GM23338 (cell line): ENCODE measurements at places on chromosomes 12 and 14.

DNA sequence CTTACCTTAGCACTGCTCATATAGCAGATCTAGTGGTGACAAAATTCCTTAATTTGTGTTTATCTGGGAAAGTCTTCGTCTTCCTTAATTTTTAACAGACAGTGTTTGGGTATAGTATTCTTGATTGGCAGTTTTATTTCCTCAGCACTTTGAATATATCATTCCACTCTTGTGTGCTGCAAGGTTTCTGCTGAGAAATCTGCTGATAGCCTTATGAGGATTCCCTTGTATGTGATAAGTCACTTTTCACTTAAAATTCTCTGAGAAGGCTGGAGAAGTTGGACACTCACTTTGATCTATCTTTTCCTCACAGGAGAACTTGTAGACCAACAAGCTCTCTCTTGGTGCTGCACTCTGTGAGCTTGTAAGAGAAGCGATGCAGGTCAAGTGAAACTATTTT lies 306.1 kb upstream of the RTL1 start:
- no peak for DNase-seq

GRCh38 chr12:105659355-105660075 lies 329.0 kb downstream of the C12orf75 start:
- DNase-seq: no peak

GRCh38 chr12:15563663-15564062 lies 225.5 kb downstream of the EPS8 start:
- no peak for DNase-seq

- DNase-seq: peak; percentile 62
Measured at GRCh38 chr12:46858368-46858767, 32.6 kb upstream of the SLC38A4 start.

DNA sequence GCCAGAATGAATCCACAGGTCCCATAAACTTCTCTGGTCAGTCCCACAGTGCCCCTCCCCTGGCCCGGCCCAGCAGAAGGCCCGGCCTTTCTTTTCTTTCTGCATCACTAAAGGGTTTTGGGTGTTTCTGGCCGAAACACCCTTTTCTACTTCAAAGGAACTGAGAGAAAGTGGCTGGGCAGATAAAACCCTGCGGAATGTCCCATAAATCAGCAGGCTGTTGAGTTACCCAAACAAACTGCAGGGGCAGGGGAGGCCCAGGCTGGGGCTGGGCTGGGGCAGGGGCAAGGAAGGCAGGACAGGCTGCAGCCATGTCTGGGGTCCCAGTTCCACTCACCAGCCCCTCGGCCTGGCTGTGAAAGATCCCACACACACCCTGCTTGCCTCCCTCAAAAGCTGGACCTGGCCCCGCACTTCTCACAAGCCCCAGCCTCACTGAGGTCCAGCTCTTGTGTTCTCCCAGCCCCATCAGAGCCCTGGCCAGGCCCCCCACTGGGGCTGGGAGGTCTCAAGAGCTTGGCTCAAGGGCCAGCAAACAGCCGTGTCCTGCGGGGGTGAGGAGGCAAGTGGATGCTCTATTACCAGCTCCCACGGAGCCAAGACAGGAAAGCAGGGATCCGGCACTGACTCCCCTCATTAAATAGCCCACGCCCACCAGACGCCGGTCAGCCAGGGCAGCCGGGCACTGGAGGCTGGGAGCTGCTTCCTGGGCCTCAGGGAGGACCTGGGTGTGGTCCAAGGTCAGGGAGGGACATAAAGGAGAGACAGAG lies 41.9 kb downstream of the CCNK start:
- DNase-seq: no peak

DNA sequence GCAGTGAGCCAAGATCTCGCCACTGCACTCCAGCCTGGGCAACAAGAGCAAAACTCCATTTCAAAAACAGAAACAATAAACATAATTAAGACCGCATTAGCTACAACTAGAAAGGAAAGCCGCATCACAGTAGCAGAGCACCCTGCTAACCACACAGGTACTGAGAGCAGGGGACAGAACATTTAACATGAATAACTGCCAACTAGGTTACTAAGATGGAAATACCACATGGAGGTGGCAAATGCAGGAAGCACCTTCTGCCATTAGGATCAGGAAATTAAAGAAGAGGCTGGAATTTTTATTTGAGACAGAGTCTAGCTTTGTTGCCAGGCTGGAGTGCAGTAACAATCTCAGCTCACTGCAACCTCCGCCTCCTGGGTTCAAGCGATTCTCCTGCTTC lies 41.9 kb downstream of the CDC42BPB start:
- no peak for DNase-seq

GRCh38 chr14:104601786-104602185 lies 2.8 kb downstream of the TMEM179 start:
- no peak for DNase-seq

- peak; percentile 74 for DNase-seq
Measured at GRCh38 chr14:25833341-25834126, 764.3 kb downstream of the NOVA1 start.

DNA sequence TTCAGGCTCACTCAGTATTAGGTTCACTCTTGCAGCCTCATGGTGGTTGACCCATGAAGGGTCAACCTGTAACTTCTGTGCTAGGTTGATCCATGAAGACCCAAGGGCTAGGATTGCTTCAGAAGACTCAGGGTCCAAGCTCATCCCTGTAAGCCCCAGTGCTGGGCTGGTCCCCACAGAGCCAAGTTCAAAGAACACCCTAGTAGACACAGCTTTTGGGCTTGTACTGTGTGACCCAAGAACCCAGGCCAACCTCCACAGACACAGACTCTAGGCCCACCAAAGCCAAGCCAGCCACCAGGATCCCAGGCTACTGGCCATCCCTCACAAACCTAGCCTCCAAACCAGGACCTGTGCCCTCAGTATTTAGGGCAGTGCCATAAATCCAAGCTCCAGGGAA lies 1020.6 kb downstream of the SLC16A7 start:
- no peak for DNase-seq

GRCh38 chr12:48542300-48542928 lies 17.0 kb downstream of the OR8S1 start:
- peak; percentile 75 for DNase-seq

DNA sequence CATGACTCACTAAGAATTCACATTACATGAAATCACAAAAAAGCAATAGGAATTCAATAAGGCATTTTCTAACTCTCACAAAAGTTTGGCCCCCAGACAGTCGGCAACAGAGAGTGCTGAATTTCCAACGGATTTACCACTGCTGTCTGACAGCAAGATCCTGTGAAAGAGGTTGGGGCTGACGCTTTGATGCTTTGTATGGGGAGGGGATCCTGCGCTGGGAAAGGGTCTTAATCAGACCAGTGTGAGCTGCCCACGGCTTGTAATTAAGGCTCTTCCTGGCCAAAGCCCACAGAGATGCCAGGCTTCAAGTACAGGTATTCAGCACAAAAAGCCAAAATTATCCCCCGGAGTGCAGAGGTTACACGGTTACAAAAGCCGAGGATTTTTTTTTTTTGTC lies 66.8 kb upstream of the TMCC3 start:
- peak; percentile 11 for DNase-seq

DNA sequence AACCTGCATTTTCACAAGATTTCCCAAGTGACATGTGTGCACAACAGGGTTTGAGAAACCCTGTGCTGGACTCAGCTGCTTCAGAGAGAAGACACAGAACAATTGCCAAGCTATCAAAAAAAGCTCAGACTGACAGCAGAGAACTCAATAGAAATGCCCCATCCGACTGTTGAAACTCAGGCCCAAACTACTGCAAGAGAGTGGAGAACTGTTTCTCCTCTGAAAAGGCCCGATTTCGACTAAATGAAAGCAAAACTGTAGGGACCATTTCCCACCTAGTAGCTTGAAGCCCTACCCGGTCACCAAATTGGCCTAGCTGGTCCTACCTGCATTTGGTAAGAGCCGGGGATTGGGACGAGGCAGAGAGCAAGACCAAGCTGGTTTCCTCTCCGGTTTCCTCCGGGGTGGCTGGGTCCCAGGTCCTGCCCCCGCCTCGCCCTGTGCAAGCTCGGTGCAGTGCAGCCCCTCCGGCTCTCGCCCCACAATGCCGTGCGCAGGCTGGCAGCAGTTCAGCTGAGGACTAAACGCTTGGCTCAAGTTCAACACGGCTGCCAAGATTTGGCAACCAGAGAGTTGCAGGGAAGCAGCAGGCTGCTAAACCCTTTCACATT lies 1180.6 kb downstream of the VRK1 start:
- no peak for DNase-seq

GRCh38 chr14:64438181-64438841 lies 27.0 kb upstream of the AKAP5 start:
- DNase-seq: no peak

GRCh38 chr12:18345021-18345735 lies 83.9 kb downstream of the PIK3C2G start:
- DNase-seq: no peak

DNA sequence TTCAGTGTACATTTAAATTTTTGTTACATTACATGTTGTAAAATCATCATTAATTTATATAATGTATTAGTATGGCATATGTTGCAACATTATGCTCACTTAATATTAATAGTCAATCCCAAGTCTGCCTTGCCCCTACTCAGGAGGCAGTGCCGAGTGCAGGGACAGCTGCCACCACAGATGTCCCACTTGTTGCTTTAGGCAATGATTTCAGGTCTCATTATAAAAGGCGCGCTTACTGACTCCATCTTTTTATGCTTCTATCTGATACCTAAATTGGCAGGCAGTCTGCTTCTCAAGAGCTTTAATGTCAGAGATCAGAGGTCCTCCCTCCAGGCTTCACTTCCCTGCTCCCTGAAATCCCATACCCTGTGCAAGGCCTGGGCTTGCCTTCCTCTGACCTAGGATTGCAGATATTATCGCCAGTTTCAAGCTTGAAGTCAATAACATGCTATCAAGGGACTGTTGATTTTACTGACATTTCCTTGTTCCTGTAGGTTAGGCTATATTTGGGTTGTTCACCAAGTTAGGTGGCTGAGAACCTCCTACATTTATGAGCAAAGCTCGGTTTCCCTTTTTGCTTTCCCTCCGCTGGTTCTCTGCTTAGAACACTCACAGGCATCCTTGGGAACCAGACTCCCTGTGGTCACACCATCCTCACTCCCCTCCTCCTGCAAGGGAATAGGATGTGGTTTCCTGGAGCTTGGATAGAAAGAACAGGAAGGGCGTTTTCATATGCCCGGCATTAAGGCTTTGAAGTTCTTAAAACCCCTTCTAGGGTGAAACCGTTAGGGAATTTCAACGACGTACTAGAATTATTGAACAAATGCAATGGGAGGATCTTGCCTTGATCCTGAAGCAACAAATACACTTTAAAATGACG lies 208.4 kb upstream of the FKBP4 start:
- peak; percentile 44 for DNase-seq

- DNase-seq: no peak
Measured at GRCh38 chr14:35351897-35352273, 52.7 kb downstream of the NFKBIA start.

- DNase-seq: no peak
Measured at GRCh38 chr12:106976668-106977067, 10.3 kb downstream of the MTERF2 start.

DNA sequence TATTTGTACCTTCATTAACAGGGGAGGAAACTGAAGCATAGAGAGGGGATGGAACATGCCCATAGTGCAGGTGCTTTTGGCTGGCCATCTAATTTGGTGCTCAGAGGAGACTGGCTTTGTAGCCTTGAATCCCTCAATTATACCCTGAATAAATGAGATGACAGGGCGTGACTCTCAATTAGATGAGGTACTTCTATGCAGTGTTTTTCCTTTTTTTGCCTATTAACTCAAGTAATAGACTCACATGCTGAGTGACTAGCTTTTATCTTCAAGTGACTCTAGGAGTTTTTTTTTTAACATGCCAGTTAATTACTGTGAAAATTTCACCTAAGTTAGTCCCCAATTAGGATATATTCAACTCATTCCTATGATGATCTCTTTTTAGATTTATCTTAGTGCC lies 243.7 kb downstream of the DACT1 start:
- no peak for DNase-seq

DNA sequence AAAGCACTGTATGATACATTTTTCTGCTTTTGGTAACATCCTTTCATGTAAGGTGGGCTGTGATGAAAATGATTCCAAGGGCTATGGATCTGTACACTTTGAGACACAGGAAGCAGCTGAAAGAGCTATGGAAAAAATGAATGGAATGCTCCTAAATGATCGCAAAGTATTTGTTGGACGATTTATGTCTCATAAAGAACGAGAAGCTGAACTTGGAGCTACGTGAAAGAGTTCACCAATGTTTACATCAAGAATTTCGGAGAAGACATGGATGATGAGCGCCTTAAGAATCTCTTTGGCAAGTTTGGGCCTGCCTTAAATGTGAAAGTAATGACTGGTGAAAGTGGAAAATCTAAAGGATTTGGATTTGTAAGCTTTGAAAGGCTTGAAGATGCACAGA lies 22.1 kb upstream of the SRGAP1 start:
- DNase-seq: no peak

DNA sequence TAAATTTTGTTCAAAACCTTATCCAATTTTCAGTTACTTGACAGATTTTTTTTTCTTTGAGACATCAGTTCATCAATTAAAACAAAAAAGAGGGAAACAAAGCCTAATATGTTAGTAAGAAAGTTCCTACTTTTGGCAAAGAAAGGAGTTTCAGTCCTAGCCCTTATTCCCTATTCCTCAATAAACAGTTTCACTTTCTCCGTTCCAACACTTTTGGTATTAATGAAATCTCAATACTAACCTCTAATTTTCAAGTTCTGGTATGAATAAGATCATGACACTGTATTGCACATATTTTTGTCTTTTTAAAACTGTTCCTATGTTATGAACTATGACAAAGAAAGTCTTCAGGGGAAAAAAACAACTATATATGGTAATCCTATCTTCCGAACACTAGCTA lies 48.4 kb downstream of the RPS6KA5 start:
- DNase-seq: no peak

DNA sequence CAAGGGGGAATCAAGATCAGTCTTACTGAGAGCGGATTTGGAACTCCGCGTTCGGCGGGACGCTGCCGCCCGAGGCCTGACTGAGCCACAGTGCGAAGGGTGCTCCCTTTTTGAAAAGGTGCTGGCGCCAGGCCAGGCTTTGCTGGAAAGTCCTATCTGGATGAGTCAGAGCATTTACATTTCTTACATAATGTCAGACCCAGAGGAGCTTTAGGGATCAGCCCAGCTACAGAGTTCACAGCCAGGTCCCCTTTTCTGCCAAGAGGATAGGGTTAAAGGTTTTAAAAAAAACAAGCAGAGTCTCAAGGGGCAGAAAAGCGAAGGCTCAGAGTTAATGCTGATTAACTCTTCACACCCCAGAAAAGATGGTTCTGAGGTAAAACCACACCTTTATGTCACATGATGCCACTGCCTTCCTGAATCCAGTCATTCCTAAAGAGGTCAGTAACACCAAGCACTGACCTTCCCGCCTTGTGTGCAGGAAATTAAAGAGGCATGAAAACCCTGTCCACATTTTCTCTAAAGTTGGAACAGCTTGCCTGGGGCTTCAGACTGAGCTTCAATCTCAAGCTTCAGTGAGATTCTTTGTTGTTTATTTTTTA lies 11.7 kb upstream of the FBXL14 start:
- peak; percentile 61 for DNase-seq

GRCh38 chr14:99272899-99273765 lies 1.1 kb upstream of the BCL11B start:
- peak; percentile 73 for DNase-seq

- peak; percentile 47 for DNase-seq
Measured at GRCh38 chr14:99971941-99972747, 93.1 kb upstream of the EVL start.
